NCI-H1930 (cell line): ENCODE measurements at places on chromosomes 12 and 14.

DNA sequence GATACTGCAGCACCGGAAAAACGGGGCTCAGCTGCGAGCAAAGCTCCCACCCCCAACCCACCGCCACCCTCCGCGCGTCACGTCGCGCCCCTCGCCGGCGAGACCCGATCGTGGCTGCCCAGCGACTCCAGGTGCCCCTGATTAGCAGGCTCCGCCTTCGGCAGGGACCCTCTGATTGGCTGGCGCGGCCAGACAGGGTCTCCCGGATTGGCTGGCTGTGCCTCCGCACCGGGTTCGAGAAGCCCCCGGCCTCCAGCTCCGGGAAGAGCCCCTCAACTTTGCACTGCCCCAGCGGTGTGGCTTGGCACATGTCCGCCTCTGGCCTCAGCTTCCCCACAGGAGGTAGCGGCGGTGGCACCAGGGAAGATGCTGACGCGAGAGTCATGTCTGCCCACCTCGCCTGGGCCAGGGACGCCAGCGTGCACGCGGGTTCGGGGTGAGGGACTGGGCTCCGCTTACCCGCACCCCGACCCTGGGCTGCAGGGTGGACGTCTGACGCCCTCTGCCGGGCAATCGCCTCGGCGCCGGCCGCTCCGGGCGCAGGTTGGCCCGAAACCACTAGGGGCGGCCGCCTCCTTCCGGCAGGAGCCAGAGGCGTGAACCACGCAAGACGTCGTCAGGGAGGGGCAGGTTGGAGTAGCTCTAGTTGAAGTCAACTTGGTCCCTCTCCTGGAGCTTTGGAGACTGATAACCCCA lies 498 bp upstream of the RHOF start:
- peak; percentile 82 for DNase-seq

DNA sequence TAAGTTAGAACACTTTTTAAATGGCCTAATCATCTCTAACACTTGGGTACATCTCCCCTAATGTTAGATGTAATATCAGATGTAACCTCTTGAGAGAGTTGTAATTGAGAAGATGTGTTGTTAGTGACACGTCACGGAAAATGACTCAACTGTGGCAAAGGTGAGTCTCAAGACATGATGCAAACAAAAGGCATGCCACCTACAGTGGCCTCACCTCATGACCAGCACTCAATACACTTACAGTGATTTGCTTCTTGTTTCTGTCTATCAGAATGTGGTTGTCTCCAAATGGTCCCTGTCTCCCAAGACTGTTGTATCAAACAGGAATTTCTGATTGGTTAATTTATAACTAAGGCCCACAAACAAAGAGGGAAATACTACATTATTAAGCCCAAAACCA lies 91.2 kb downstream of the SLC25A21 start:
- DNase-seq = no peak

GRCh38 chr12:93149229-93149628 lies 220.1 kb upstream of the EEA1 start:
- DNase-seq = no peak

- no peak for DNase-seq
Measured at GRCh38 chr12:12505544-12506495, 56.8 kb downstream of the DUSP16 start.

GRCh38 chr12:49092086-49092815 lies 2.4 kb downstream of the DHH start:
- peak; percentile 54 for DNase-seq

GRCh38 chr14:42222924-42223471 lies 616.3 kb downstream of the LRFN5 start:
- no peak for DNase-seq

DNA sequence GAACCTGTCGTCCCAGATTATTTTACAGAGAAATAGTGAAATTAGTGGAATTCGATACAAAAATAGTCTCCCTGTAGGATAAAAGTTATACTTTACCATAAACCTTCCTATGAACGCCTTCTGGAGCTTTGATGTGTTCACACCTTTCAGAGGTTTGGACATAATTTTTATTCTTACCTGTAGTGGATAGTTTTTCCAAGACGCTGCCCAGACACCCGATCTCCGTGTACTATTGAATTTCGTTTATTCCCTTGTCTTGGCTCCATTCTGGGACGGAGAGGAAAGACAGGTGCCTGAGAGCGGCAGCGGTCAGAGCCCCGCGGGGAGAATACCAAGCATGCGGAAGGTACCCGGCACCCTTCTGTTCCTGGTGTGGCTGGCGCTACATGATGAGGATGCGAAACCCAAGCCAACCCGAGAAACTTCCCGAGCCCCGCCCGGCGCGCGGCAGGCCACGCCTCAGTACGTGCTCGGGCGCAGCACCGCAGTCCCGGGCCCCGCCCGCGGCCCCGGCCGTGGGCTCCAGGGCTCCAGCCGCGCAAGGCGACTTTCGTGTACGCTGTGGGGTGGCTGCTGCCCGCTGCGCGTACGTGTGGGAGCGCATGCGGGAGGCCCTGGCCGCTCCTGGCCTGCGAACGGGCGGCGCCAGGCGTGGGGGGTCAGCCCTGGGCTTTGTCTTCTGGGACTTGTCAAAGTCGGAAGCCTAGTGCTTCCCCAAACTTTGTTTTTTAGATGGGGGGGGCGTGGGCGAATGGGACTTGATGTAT lies 11.3 kb upstream of the SNAPC1 start:
- DNase-seq = no peak

DNA sequence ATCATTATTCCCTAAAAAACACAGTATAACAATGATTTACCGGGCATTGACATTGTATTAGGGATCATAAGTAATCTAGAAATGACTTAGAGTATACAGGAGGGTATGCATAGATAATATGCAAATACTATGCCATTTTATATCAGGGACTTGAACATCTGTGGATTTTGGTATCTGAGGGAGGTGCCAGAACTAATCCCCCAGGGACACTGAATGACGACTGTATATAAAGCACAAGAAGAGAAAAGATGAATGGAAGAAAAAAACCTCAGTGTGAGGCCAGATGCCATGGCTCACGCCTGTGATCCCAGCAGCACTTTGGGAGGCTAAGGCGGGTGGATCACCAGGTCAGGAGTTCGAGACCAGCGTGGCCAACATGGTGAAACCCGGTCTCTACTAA lies 25.5 kb upstream of the COX6A1 start:
- DNase-seq = no peak

DNA sequence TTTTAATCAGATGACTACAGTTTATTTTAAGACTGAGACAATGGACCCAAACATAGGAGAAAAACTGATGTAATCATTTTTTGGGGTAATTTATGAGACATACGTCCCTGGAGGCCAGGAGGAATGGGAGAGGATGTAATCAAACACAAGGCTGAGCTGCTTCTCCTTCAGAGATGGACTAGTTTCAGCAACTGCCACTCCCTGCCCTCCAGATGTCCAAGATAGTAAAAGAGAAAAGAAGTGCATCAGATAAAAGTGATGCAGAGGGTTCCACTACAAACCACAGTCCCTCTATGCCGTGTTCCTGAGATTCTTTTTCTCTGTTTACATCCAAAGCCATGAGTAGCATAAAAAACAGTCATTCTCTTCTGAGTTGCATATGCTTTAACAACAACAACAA lies 101.1 kb downstream of the DACT1 start:
- DNase-seq = peak; percentile 13

DNA sequence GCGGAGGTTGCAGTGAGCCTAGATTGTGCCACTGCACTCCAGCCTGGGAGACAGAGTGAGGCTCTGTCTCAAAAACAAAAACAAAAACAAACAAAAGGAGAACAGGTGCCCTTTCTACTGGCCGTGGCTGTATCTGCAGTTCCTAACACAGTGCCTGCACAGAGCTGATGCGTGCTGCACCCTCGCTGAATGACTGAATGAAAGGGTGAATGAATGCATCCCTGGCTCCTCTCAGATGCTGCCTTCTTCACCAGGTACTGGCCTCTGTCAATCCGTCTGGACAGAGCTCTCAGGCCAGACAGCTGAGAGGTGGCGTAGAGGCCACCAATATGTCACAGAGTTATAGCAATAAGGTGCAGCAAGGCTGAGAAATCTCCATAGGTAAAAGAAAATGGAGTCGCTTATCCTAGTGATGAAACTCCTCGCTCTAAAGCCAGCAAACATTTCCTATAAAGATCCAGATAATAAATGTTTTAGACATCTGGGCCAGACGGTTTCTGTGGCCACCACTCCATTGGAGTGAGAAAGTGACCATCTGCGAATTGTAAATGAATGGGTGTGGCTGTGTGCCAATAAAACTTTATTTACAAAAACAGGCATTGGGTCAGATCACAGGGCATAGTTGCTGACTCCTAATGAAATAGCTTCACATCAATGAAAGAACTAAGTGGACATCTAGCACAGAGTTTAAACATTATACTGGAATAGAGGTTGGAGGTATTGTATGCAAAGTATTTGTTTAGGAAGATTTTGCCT lies 15.9 kb upstream of the FZD10 start:
- no peak for DNase-seq

- DNase-seq = no peak
Measured at GRCh38 chr14:99209409-99209808, 62.6 kb downstream of the BCL11B start.

- DNase-seq = no peak
Measured at GRCh38 chr14:69999261-69999674, 120.1 kb downstream of the SMOC1 start.

- no peak for DNase-seq
Measured at GRCh38 chr12:52836042-52836466, 1.9 kb upstream of the KRT79 start.

DNA sequence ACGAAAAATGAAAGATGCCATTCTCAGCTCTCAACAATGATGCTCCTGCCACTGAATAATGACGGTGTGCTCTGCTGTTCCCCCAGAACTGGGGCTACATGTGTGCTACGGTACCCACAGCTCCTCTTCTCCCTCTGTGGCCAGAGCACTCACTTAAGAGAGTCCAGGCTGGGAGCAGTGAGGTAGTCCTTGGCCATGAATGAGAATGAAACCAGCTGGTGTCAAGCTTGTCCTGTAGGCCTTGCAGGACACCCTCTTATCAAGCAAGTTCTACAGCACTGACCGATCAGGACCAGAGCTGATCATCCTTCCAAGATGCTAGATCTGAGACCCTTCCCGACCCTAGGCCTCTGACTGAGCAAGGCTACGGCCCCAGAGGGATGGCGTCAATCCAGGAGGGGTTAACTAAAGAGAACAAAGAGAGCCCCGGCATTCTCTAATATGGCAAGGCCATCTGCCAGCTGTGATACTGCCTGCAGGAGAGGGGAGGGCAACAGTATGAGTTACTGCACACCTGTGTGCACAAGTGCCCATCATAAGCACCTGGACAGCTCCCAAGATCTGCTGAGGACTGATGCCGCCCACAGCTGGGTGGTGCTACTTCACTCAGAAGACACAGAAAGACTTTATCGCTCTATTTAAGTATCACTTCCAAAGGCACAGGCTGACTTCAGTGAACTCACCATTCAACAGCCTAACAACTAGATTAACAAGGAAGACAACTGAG lies 30.5 kb downstream of the APPL2 start:
- no peak for DNase-seq

DNA sequence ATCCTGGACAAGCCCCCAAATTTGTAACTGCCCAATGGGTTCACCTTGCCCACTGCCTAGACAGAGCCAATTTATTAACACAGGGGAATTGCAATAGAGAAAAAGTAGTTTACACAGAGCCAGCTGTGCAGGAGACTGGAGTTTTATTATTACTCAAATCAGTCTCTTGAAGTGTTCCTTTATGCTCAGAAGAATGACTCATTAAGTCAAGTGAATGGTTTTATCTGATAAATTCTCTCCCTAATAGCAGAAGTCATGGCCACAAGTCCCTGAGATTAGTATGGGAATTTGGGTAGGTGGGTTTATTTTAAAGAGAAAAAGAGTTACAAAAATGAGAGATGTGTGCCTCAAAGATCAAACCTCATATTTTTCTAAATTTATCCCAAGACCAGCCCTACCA lies 122.8 kb upstream of the NUDT4 start:
- DNase-seq = no peak

- no peak for DNase-seq
Measured at GRCh38 chr12:109697877-109698468, 15.7 kb upstream of the FAM222A start.

DNA sequence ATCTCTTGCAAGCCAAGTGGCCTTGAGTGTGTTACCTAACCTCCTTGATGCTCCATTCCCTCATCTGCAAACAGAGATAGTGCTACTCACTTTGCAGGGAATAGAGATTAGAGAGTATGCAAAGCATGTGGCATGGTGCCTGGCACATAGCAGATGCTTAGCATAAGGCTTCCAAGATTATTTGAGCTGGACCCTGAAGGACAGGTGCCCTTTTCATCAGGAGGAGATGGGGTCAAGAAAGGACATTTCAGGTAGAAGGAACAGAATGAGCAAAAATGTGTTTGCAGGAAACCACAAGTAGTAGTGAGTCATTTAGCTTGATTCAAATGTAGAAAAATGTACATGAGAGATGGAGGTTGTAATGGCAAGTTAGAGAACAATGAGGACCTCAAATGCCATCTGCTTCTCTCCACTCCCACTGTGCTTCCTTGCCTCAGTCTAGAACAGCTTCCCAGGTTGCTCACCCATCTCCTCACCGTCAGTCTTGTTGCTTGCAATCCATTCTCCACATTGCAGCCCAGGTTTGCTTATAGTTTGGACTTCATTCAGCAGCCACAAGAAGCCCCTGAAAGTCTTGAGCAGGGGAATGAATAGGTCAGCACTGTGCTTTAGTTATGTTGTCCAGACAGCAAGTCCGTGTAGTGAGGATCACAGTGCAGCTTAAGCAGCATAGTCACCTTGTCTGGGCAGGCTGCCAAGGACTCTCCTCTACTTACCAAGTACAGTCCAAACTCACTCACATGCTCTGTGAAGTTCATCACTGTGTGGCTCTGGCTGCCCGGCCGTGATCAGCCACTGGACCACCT lies 536.3 kb upstream of the CCDC196 start:
- no peak for DNase-seq

DNA sequence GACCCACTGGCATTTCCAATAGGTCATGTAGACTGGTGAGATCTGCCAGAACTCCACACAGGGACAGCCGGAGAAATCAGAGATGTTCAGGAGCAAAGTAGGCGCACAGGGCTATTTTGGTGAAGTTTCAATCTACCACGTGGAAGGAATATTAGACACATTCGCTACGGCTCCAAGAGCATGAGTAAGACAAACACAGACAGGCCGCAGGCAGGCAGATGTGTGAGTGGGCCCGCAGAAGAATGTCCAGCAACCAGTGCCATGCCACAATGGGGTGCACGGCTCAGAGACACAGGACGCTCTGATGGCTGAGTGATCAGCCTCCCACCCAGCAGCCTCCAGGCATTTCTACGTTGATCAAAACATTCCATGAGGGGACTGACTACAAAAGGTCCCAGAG lies 10.4 kb downstream of the SLC15A4 start:
- DNase-seq = no peak

DNA sequence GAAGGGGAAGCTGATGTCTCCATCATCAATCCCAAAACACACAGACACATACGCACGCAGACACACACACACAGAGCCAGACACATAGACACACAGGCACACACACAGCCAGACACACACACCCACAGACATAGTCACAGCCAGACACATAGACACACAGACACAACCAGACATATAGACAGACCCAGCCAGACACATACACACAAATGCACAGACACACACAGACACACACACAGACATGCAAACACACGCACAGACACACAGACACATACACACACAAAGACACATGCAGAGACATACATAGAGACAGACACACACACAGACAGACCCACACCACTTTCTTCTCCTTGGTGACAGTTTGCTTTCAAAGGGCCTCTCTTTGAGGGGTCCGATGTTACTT lies 6.3 kb downstream of the CCDC197 start:
- no peak for DNase-seq
